ENCODE measurements at places on chromosomes 2 and 18.

DNA sequence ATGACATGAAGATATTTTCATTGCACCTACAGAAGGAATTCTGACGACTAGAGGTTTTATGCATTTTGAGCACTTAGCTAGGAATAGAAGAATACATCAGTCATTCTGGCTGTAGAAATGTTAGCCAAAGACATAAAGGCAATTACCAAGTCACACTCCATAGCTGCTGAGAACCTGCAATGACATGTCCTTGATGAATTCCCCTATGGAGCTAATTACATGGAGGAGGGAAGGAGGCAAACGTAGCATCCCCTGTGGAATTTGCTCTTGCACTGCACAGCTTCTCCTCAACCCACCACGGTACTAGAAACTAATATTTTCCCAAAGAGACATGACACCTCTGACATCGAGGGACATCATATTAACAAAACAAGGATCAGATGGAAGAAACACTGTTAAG lies 174.0 kb upstream of the SESTD1 start:
- DNase-seq, result no peak

DNA sequence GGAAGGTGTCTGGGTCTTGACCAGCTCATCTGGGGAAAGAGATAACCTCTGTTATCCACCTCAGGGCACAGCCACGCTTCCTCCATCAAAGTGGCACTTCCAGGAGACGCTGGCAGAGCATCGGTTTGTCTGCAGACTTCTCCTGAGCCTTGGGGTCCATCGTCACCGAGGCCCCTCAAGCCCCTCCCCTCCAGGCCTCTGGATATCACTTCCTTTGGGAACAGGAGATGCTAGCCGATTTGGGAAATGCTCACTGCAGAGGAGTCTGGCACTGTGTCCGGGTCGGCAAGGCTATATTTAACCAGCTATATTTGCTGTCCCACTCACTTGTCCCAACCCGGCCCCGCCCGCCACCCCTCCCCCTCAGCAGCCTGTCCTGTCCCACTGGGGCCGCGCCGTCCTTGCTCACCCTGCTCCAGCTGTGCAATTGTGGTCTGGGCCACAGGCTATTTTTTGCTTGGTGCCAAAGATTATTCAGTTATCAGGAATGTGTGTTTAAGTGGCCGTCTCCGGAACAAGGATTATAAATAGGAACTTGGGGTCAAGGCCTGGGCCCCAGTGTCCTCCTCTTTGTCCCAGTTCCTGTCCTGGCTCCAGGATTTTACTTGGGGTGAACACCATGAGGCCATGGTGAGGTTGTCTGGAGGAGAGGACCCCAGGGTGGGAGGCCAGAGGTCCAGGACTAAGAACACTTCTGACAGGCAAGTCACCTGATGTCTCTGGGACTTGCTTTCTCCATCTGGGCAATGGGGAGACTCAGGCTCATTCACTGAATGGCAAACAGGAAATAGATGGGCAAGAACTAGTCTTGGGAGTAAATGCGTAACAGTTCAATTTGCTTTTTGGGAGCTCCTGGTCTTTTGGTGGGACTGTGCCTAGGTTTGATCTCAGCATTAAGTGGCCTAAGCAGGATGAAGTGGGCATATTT lies 263.6 kb downstream of the DYSF start:
- no peak for DNase-seq

GRCh38 chr2:33607905-33608304 lies 8.8 kb upstream of the FAM98A start:
- DNase-seq, result no peak

DNA sequence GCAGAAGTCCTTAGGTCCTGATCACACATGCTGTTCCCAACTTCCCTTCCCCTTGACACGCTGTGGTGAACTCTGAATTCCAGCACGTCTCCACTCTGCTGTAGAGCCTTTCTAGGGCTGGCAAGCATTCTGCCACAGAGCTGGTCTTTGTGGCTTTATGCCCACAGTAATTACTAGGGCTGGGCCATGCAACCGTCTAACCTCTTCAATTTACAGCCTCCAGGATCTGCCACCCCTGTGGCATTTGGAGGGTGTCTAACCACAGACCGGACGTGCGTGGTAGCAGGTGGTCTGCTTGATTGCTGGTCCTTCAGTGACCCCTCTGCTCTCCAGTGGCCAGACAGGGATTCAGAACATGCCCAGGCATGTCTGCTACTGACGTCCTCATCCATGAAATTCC lies 43.1 kb upstream of the TGFA start:
- DNase-seq, result no peak

DNA sequence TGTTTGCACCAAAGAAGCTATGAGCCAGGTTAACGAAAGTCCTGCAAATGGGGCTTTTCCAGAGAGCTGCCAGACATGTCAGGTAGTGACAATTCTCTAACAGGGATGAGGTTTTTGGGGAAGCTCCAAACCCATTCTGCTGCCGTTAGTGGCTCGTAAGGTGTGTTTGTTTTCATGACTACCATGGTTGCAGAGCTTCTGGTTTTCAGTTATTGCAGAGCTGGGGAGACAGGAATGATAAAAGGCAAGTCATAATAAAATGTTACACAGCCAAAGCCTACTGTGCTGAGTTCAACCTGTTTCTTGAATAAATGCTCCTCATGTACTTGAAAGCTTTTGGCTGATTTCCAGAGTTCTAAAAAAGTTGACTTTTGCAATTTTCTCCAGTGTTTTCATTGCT lies 209.2 kb upstream of the STK17B start:
- DNase-seq, result no peak

GRCh38 chr2:43075811-43076585 lies 150.4 kb downstream of the ZFP36L2 start:
- no peak for DNase-seq

- DNase-seq, result no peak
Observed at GRCh38 chr2:236870370-236870769, 215.3 kb upstream of the COPS8 start.

- no peak for DNase-seq
Observed at GRCh38 chr2:206452242-206452641, 8.9 kb downstream of the ADAM23 start.

DNA sequence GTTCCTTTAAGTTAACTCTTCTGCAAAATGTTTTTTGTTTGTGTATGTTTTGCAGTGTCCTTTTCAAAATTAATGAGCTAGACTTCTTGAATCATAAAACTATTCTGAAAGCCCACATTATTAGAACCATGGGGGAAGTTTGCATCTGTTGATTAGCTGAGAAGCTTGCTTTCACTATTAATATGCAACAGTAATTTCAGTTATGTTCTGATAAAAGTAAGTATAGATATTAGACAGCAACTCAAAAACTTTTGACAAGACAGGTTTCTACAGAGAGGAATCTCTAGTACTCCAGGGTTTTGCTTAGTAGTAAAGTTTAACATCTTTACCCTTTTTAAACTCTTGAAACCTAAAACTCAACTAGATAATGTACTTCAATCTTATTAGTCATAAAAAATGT lies 147.8 kb downstream of the UBE2E3 start:
- no peak for DNase-seq

DNA sequence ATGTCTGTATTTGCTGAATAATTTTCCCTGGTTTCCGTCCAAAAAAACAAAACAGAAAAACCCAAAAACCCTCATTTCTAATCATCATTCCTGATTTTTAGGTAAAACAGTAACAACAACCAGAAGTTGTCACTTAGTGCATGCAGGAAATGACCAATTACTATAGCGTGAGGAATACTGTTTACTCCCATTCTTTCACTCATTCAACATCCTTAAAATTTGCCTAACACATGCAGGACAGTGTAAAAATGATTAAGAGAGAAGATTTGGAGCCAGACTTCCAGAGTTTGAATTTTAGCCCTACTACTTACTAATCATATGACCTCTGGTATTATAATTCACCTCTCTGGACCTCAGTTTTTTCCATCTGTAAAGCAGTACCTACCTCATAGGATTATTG lies 83.1 kb downstream of the FIGN start:
- DNase-seq, result no peak

DNA sequence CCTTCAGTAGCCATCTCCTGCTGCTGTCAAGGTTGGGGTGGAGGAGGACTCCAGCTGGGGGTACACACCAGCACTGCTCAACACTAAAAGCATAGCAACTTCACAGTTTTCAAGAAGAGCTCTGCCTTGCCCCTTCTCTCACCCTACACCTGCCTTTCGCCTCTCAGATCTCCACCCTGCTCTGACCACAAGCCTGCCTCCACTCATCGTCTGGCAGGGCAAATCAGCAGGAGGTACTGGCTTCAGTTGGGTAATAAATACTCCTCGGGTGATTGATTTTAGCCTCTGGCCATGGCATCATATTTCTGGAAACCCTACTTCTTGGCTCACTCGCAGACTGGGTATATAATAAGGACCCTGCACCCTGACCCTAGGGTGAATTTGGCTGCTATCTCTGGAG lies 3.1 kb upstream of the PRKAG3 start:
- no peak for DNase-seq

- no peak for DNase-seq
Observed at GRCh38 chr2:46827274-46828134, 88.1 kb downstream of the MCFD2 start.

- no peak for DNase-seq
Observed at GRCh38 chr2:29697181-29697580, 224.2 kb downstream of the ALK start.

GRCh38 chr2:113847144-113847543 lies 42.7 kb upstream of the ACTR3 start:
- no peak for DNase-seq

DNA sequence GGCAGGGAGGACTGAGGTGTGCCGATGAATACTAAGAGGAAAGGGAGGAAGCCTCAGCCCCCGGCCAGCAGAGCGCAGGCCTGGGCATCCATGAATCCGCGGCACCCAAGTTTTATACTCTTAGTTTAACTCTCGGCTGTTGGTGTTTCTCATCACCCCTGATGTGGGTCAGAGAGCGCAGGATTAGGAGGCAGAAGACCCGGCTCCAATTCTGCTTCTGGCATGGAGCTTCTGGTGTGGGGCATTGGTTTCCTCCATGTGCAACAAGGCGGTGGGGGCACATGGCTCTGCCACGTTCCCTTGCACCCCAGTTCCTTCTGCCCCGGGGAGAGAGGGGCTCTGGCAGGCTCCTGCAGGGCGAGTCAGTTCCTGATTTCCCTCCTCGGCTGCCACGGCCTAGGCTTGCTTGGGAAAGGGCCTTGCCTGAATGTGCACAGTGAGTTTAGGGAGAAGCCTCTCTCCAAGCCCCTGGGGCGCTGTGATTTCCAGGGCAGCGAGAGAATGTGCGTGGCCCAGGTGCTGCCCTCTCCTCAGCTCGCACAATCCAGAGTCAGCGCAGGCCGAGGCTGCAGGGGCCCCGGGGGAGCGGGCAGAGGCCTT lies 36.2 kb upstream of the DNMT3A start:
- no peak for DNase-seq

DNA sequence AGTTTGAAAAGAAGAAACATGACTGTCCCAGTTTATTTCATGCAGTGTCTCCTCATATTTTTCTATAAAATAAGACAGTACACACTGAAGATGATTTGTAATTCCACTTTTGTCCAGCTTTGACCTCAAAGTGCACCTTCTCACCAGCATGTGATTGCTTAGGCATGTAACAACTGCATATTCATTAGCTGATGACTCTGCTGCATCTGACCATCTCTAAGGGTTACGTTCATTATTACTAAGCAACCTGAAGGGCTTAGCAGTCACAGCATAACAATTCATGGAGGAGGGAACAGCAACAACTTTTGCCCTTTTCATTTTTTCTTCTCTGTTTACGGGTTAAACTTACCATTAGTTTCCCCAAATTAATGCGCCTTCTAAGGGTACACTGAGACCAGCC lies 330.6 kb upstream of the PIK3C3 start:
- no peak for DNase-seq
